ENCODE measurements at places on chromosomes 7 and 10.
A peak's percentile ranks its signal among the peaks of the same experiment; 100 is the strongest.

DNA sequence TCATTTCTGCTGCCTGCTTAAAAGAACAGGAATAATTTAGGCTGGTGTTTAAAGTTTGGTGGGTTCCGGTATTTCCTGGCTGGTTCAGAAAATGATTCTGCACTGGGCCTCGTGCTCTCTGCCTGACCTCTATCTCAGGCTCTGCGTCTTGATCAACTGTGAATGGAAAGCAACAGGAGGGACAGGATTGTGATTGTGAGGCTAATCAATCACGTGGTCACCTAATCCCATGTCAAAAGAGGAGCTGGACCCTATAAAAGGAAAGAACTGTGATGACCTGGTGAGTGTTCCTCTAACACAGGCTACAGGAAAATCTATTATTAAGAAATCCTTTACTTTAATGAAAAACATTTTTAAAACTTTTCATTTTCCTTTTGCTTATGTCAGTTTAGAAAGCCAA is at the start of gene DHX32:
TSS of gene DHX32 (minus strand) at position 101 of the 400 bp plus-strand sequence. CDS start 468 bp downstream, outside the sequence.
- DNase-seq: no peak

GRCh38 chr10:33913194-33913593 is 578.7 kb upstream of the NRP1 start:
- no peak for DNase-seq

DNA sequence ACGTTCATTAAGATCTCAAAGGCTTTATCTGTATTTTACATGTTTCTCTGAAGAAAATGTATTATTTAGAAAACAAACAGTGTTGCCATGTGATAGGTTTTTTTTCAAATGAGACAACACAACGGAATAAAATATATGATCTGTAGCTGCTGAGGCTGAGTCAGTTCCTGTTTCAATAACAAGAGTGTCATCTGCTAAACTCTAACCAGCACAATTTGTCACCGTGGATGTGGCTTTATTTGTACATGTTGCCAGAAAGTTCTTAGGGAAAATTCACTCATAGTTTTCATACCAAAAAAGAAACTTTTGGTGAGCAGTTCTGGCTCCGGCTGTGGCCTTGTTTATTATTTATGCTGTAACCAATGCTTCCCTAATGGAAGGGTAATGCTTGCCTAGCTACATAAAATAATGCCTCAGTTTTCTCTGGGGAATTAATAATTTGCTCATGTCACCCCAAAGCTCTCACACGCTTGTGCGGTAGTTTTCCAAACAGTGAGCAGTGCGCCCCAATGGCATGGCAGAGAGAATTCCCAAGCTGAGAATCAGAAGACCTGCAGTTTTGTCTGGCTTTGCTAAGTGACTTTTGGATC is 20.3 kb upstream of the KLF6 start:
- DNase-seq: peak; percentile 33

DNA sequence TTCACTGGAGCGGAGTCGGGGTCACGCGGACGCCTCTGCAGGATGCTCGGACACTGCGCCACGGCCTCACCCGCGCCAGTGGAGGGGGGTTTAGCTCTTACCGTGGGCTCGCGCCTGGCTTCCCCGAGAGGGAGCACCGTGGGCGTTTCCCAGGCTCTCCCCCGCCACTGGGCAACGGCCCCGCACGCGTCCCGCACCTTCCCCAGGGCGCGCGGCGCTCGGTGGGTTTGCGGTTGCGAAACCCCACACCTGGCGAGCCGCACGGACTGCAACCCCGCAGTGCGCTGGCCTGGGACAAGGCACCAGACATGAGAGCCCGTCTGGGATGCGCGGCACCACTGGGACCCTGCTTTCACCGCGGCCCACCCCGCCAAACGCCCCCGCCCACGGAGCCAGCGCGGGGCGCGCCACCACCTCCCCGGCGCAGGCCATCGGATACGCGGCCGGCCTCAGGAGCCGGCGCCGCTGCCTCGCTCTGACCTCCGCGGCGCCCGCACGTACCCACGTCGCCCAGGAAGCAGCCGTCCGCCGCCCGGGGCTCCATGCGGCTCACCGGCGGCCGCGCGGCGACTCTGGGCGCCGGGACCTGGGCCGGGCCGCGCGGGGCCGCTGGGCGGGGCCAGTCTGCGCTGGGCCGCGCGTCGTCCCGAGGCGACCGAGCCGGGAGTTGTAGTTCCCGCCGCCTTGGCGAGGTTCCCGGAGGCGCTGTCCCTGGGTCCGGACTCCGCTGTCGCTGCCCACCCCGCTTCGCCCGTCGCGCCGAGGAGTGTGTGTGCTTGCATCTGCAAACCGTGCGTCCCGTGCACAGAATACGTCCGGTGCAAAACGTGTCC is at the start of gene ASB13:
TSS of gene ASB13 (minus strand) at position 588 of the 833 bp plus-strand sequence. CDS start at position 544, 44 bp downstream.
- DNase-seq: peak; percentile 25

GRCh38 chr10:13092291-13093102 is 7.5 kb upstream of the OPTN start:
- no peak for DNase-seq

DNA sequence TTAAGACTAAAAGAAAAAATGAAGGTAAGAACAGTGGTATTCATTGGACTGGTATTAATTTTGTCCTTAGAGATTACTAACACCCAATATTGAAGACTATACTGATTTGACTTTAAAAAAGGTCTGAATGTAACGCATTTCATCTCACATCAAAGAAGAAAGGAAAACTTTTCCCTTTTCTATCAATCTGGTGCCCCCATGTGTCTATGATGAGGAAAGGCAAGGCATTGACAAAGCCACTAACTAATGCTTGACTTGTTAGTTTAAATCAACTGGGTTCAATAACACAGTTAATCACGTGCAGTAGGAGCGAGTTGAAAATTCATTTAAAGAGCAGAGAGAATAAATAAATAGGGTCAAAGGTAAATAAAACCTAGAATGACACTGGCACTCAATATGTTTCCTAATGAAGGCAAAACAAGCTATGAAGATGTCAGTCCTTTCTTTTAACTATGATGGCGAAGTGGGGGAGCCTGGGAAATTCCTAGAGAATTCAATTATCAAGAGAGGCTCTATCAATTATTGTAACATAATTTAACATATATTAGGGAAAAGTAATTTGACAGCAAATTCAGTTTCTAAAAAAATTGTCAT is 180.9 kb downstream of the ANK3 start:
- no peak for DNase-seq

DNA sequence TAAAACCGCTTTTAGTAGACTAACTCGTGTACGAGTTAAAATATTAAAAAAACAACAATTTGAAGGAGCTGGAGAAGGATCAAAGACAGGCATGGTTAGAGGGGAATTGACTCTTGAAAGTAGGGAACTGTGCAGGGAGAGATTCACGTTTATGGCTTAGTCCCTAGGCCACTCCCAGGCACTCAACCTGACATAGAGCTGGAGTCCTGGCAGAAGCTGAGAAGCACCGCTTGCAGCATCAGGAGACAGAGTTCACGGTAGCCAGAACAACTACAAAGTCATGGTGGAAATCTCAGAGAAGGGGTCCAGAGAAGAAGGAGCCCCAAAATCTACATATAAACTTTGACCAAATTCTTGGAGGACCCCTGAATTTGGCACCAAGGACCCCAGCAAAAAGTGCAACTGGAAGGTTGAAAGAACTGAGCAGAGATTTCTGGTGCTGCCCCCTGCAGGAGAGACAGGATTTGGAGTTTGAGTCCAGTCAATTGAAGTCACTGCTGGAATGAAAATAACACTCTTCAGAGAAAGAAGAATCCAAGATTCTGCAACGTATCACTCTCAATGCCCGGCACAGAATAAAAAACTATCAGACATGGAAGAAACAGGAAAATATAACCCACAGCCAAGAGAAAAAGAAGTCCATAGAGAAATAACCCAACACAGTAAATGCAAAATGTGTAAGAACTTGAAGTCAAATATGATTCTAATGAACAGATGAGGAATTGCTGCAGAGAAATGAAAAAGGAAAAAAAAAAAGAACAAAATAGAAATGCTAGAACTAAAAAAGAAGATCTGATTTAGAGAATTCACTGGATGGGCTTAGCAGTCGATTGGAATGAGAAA is 493.3 kb upstream of the PODXL start:
- no peak for DNase-seq

DNA sequence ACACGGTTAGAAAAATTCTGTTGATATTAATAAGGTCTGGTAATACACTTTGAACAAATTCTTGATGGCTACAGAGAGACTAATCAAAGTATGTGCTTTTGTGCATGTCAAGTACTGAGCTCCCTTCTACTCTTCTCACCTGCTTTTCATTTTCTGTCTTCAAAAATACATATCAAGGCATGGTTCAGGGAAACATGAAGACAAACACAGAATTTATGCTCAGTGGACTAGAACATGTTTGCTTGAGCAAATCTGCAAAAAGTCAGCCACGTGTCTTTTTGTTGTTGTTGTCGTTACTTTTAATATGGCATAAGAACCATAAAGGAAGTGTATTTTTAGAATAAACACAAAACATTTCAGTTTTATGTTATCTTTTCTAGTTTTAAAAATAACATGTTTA is 21.9 kb downstream of the CDK13 start:
- no peak for DNase-seq

- DNase-seq: no peak
These were observed 234.0 kb upstream of the SP4 start for GRCh38 chr7:21193895-21194294.

DNA sequence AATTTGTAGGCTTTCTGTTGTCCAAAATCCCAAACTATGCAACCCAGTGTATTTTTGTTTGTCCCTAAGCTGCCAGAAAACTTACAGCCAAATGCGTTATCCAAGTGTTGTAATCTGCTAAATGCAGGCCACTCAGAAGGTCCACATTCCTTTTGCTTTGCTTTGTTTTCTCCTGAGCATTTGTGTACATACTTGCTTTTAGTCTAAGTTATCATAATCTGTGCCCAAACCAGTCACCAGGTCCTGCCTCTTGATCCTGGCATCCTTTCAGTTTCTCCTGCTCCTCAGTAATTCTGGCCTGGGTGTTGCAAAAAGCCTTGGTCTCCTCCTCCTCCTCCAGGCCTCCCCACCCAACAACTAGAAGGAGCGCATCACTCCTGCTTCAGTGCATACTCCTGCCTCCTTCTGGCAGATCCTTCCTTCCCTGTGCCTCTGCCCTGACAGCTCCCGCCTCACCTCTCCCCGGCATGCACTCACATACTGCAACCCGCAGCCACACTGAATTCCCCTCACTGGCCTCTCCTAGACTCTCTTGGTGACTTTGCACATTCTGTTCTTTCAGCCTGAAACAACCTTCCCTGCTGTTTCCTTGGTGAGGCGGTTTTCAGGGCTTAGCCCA is 2.3 kb downstream of the DENND2A start:
- no peak for DNase-seq

DNA sequence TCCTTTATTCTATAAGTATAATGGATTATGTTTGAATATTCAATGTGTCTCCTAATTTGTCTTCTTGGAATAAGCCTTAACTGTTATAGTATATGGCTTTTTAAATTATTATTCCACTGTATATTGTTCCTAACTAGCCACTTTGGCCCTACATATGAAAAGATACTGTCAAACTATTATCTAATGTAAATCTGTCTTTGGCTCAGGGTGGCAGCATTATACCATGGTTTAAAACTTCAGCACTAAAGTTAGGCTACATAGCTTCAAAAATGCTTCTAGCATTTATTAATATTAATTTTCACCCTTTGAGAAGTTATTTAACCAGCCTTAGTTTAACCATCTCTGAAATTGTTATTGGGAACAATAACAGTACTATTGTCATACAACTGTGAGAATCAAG is 543.1 kb upstream of the MBL2 start:
- DNase-seq: no peak

- no peak for DNase-seq
These were observed 114.9 kb downstream of the DPP6 start for GRCh38 chr7:154167051-154167450.

DNA sequence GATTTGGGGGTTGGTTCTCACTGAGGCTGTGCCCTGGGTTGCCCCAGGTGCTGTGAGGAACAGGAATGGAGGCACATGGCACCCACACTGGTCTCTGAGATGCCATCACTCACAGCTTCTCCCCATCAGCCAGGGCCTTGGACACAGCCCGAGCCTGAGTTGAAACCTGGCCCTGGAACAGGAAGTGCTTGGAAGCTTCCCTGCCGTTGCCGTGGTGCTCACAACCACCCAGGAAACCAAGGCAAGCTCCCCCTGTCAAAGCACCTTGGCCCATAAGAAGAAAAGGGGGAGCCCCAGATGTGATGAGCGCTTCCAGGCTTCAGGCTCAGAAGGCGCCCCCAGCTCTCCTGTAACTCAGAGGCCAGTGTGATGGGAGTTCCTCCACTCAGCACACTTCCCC is at the start of gene BTBD16:
TSS of gene BTBD16 (plus strand) at position 221 of the 400 bp plus-strand sequence. CDS start 3,786 bp downstream, outside the sequence.
- DNase-seq: no peak

GRCh38 chr7:15464667-15465121 is 97.1 kb downstream of the AGMO start:
- DNase-seq: no peak

GRCh38 chr7:18230271-18230670 is 202.6 kb upstream of the PRPS1L1 start:
- DNase-seq: no peak

GRCh38 chr10:19658131-19658530 is 158.1 kb upstream of the PLXDC2 start:
- no peak for DNase-seq

DNA sequence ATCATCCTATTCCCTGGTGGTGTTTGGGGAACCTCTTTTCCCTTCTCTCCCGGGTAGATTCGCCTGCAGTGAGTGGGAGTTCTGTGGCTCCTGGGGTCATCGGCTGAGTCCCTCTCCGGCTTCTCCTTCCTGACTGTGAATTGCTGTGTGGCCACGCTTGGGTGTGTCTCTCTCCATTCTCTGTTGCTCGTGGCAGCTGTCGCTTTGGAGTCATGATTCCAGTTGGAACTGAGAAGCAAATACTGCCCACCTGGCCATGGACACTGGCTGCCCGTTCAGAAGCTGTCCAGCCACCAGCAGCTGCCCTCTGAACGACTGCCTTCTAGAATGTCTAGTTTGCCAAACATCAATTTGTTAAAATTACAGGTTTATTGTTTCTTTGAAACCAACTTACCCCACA is 23.1 kb upstream of the PITRM1 start:
- no peak for DNase-seq

GRCh38 chr7:48355346-48355745 is 184.1 kb downstream of the ABCA13 start:
- no peak for DNase-seq

DNA sequence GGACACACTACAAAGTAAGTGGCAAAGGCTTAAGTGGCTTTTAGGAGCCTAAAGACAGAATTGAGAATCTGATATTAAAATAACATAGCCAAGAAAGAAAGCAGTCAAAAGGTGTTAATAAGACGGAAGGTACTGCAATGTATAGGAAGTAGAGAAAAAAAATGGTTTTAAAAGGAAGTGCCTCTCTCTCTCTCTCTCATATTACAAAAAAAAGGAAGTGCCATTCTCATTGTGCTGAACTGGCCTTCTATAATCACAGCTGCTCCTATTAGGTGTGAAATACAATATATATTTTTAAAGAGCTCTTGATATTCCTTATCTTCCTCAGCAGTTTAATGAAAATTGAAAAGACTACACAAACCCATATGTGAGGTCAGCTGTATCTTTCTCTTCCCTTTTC is 199.4 kb upstream of the NPVF start:
- DNase-seq: no peak

DNA sequence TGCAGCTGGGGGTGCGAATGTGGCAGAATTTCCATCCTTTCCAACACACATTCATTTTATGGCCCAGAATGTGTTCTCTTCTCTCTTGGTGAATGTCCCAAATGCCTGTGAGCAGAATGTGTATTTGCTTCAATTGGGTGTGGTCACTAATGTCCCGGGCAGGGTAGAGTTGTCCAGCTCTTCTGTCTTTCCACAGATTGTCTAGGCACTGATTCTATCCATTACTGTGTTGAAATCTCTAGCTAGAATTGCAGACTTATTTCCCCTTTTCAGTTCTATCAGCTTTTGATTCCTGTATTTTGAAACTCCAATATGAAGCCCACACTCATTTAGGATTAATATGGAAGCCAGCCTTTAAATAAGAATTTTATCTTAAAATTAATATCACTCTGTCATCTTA is 14.0 kb upstream of the AKR1E2 start:
- no peak for DNase-seq

Data from T-helper 9 cell (primary cell).